Stimulated activated CD8-positive, alpha-beta memory T cell treated with anti-CD3 and anti-CD28 coated beads, Interleukin-4, amount 100 ng/mL, for 1 hour (primary cell): ENCODE measurements at places on chromosomes 11 and 22.

GRCh38 chr11:59891781-59892181 lies 13.2 kb downstream of the OOSP3 start:
- no peak for DNase-seq

DNA sequence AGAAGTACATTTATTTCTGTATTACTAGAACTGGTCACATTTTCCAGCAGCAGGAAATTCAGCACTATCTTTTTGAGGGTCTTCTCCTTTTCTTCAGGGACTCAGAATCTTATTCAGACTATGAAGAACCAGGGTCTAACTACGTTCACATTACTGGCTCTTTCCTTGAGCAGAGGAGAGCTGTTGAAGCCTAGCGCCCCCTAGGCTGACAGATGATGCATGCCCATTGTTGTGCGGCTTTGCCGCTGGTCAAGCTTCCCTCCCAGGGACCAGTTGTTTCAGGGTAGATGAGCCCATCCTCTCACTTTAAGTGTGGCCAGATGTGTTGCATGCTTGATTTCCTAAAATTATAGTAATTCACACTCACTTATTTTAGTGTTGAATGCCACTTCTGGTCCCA lies 168.2 kb upstream of the PDGFD start:
- DNase-seq, result no peak

GRCh38 chr11:16216831-16217230 lies 139.5 kb downstream of the SOX6 start:
- no peak for DNase-seq

DNA sequence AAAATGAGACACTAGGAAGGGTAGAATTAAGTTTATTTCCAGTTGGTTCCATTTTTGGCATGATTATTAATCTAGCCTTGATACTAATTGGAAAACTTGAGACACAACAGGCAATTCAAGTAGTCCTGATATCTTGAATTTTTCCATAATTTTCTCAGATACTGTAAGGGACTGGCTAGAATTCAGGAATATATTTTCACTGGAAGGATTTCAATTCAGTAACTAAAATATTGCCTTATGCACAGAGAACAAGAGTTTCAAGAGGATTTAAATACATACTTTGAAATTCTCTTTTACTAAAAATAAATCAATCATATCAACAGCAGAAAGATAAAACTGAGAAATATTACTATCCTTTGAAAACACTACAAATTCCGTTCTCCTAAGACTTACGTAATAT lies 632.9 kb downstream of the LRRC4C start:
- no peak for DNase-seq

DNA sequence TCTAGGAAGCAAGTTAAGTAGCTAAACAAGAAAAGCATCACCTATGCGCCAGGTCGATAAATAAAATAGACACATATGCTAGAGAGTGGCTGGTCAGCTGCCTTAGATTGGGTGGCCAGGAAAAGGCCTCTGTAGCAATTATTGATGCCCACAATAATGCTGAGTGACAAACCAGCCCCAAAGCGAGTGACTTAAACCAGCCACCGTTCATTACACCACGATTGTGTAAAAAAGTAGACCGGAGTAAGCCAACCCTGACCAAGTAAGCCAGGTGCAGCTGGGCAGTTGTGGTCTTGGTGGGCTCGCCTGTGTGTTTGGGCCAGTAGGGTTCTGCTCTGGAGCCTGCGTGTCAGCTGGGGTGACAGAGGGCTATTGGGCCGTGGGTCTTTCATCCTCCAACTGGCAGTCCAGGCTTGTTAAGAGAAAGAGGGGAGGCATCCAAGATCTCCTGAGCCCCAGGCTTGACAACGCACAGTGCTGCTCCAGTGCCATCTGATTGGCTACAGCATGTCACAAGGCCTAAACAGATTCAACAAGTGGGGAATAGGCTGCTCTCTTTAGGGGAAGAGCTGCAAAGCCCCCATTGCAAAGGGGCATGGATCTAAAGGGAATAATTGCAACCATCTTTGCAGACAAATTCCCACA lies 100.4 kb upstream of the PARVA start:
- no peak for DNase-seq

- DNase-seq, result no peak
These were observed 128.1 kb downstream of the GALNT18 start for GRCh38 chr11:11493698-11494097.

GRCh38 chr22:46175631-46176030 lies 25.3 kb downstream of the PPARA start:
- no peak for DNase-seq

DNA sequence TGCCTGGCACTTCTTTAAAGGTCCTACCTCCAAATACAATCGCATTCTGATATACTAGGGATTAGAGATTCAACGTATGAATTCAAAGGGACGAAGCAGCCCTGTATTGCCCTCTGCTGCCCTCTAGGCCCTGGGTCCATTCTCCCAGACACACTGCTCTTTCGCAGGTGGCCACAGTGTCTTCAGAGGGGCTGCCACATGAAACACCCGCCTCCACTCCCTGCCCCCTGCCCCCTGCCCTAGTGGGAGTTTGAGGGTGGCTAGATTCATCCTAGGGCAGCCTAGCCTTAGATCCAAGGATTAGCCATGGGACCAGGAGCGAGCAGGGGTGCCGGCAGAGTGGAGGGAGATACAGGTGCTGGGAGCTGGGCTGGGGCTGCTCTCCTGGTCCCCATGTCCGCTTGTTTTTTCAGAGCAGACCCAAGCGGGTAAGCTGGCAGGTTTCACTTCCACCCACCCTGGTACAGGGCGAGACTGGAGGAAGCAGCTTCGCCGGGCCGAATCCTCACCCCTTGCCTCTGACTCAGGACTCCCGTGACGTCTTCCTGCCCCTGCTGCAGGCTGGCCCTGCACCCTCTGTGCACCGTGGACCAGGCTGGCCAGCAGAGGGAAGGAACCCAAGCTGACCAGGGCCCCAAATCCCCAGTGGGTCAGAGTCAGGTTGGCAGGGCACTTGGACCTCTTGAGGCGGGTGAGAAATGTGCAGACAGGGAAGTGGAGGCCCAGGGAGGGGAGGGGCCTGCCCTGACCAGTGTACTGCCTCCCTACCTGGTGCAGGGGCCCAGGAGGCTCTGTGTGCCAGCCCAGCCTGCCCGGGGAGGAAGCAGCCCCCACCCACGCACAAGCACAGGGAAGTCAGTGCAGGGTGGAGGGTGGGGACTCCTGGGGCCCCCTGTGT lies 28.4 kb upstream of the HMOX1 start:
- DNase-seq, result no peak

DNA sequence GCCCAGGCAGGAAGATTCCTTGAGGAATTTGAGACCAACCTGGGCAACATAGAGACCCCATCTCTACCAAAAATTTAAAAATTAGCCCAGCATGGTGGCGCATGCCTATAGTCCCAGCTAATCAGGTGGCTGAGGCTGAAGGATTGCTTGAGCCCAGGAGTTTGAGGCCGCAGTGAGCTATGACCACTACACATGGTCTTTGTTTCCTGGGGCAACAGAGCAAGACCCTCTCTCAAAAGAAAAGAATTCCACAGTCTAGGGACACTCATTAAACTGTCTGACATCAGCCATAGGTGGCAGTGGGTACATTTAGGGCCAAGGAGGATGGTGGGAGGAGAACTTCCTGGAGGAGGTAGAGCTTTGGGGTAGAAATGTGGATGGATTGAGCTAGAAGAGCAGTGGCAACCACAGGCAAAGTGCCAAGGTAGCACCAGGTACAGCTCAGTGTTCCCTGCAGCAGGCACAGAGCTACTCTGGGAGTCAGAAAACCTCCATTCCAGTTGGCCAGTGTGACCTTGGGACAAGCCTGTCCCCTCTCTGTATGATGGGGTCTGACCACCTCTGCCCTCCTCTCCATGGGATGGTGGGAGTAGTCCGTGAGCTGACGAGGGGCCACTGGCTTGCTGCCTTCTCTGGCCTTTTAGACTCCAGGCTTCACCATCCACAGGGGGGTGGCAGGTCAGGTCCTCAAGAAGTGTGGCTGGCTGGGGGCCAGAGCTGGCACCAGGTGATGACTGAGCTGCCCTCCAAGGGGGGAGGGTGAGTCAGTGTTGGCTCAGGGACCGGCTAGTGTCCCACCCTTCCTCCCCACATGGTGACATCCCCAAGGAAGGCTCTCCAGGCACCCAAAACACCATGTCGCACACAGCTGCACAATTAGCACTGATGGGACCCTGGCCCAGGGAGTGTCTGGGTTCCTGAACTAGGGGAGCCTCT lies 3.7 kb upstream of the CLCF1 start:
- no peak for DNase-seq

DNA sequence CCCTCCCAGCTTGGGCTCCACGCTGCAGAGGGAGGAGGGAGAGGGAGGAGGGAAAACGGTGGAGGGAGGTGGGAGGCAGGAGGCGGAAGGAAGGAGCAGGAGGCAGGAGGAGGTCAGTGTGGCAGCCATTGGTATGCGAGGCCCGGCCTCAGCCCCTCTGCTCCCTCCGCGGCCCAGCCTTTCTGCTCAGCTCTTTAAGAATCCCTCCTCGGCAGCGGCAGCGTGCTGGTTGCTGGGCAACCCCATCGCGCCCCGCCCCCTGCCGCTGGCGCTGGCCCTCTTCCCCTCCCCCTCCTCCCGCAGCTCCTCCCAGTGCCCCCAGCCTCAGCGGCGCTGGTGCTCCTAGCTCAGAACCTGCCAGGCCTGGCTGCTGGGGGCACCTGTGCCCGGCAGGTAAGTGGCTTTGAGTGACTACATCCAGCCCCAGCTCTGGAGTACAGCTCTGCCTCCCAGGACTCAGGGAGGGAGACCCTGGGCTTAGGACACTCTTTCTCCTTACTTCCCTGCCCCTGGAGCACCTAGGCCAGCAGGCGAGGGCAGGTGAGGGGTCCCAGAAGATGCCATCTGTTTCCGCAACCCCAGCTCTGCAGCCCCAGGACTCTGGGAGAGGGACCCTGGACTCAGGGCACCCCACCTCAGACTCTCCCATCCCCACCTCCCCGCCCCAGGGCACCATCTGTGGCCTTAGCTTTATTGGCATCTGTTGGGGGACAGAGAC lies 7.2 kb upstream of the FLRT1 start:
- DNase-seq, result no peak
